Kidney (tissue), 22 donors: ENCODE measurements at places on chromosomes 3 and 15. TPM values are rescaled to one million over a fixed set of nuclear protein-coding genes. Genes with fewer than 3 reads are reported as not detected.

Gene CCR4
- total RNA-seq, result 2.3 TPM

Gene IMPG2
- 0.85 TPM for total RNA-seq

GRCh38 chr15:76752549-76752948 is 152.6 kb downstream of the SCAPER start:
- no peak for DNase-seq

DNA sequence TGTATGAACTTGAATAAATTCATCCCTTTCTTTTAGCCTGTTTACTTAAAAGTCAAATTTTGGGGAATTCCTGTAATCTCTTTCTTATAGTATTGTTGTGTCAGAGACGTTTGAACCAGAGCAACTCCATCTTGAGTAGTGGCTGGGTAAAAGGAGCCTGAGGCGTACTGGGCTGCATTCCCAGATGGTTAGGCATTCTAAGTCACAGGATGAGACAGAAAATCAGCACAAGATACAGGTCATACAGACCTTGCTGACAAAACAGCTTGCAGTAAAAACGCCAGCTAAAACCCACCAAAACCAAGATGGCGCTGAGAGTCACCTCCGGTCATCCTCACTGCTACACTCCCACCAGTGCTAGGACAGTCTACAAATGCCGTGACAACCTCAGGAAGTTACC is 94.5 kb downstream of the P3H2 start:
- no peak for DNase-seq

- no peak for DNase-seq
Measured at GRCh38 chr15:93413745-93414144, 324.7 kb upstream of the RGMA start.

GRCh38 chr15:100234158-100235029 is 107.4 kb downstream of the ADAMTS17 start:
- DNase-seq, result no peak
